ENCODE measurements at places on chromosomes 1 and 21. TPM values are rescaled to one million over a fixed set of nuclear protein-coding genes. Genes with fewer than 3 reads are reported as not detected.

C4BPB gene
- total RNA-seq = not detected

LCE1A gene
- total RNA-seq = not detected

GORAB gene
- total RNA-seq = 21.9 TPM

MYOG gene
- total RNA-seq = not detected

SUSD4 gene
- total RNA-seq = under 0.01 TPM

KRTAP7-1 gene
- not detected for total RNA-seq

Measured in smooth muscle cell of the umbilical artery (primary cell).